Stimulated activated CD8-positive, alpha-beta memory T cell treated with anti-CD3 and anti-CD28 coated beads, Interleukin-4, amount 100 ng/mL, for 4 hours (primary cell): ENCODE measurements at places on chromosomes 6 and 20.

GRCh38 chr6:15763837-15764236, 101.0 kb upstream of the DTNBP1 start:
- no peak for DNase-seq

DNA sequence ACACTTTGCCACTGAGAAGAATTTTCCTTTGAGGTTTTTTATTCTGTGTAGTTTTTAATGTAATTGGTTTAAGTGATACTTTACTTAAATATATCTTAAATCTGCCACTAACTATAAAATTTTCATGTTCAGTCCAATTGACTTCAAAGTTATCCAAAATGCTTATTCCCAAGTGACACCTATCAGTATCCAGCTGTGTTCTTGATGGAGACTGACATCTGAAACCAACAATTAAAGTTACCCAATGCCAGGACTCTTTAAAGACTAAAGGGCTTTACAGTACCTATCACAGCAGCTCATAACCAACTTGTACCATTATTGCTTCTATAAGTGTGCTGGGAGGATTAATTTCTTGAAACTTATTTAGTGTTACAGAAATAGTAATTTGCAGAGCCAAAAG, 13.8 kb upstream of the EYA4 start:
- no peak for DNase-seq

- no peak for DNase-seq
Observed at GRCh38 chr6:56238352-56238751, 9.0 kb downstream of the COL21A1 start.

- no peak for DNase-seq
Observed at GRCh38 chr6:95578106-95578410, 723 bp downstream of the MANEA start.

- DNase-seq = no peak
Observed at GRCh38 chr20:1463971-1464570, 2.6 kb downstream of the NSFL1C start.

GRCh38 chr6:29916741-29917140, 25.6 kb upstream of the HLA-A start:
- DNase-seq = no peak

DNA sequence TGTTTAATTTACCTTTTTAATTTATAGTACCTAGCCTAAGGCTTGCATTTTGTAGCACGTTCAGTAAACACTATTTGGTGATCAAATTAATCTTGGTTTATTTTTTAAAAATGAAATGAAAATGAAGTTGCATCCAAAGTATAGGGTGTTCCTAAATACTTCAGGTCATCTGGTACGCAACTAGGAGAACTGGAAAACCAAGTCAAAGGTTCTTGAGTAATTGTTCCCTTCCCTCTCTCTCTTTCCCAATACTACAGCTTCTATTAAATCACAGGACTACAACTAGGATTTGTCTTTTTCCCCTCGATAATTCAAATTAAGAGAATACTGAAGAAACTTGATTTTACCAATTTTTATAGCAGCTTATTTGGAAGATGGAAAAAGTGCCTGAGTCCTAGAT, 27.9 kb downstream of the CSNK2A1 start:
- DNase-seq = no peak

DNA sequence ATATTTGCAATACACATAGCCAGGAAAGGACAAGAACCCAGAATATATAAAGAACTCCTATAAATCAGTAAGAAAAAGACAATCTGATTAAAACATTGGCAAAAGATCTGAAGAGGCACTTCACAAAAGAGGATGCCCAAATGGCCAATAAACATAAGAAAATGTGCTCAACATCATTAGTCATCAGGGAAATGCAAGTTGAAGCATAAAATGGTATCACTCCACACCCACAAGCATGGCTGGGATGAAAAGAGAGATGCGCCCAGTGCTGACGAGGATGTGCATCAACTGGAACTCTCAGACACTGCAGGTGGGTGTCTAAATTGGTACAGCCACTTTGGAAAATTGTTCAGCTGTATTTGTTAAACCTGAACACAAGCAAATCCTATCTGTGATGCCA, 42.4 kb upstream of the MLN start:
- no peak for DNase-seq

DNA sequence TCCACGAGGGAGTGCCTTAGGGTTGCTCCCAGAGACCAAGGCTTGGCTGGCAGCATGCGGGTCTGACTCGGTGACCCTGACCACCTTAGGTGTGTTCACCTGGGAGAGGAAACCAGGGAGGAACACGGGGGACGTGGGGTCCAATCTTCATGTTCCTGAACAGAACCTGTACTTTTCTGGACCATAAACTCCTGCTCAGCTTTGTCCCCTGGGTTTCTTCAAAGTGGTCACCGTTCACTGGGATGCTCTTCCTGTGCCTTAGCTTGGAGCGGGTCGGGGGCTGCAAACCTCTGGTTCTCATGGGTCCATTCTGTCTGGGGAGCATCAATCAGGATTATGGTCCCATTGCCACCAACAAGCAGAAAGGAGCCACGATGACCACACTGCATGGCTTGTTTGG, 333.5 kb downstream of the QKI start:
- no peak for DNase-seq

GRCh38 chr6:51927450-51927849, 160.0 kb downstream of the PKHD1 start:
- DNase-seq = no peak

DNA sequence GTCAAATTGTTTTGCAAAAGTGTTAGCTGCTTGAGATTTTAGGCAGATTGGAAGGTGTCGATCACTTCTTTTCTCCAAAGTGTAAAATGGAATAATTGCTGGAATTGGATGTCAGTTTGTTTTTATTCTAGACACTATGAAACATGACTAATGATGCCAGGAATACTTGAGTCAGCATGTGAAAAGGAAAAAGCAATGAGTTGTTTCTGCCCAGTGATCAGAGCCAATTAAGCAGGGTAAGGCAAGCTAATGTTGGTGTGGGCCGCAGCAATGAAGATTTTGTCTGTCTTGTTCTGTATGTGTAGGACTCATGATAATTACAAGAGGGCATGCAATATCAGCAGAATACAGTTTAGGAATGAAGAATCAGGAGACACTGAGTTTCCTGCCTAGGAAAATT, 110.3 kb downstream of the CARMIL1 start:
- DNase-seq = no peak

DNA sequence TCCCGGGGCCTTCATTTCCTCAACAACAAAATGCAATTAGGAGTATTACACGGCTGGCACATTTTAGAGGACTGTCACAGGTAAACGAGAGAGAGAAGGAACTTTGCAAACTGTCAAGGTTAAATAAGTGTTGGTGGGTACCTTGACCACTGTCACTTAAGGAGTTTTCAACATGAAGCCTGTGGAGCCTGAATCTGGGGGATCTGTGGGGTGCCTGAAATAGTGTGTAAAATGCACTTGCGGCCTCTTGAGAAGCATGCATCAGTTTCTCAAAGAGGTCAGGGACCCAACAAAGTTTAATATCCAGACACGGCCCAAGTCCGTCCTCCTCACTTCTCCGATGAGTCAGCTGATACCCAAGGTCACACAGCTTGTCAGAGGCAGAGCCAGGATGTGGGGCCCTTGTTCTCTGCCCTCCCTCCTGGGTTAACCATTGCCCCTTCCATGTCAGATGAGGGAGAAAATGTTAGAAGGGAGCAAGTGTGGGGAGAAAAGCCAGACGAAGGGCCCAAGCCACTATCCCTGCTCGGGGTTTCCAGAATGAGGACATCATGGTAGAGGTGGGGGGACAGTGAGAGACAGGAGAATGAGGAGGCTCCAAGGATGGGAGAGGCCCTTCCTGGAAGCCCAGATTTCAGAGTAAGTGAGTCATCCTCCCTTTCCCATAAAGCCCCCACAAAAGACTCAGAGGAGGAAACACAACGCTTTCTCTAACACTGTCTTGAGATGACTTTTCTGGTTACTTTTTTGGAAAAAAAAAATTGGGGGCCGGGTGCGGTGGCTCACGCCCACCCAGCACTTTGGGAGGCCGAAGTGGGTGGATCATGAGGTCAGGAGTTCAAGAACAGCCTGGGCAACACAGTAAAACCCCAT, 42.2 kb downstream of the C6orf132 start:
- DNase-seq = no peak

DNA sequence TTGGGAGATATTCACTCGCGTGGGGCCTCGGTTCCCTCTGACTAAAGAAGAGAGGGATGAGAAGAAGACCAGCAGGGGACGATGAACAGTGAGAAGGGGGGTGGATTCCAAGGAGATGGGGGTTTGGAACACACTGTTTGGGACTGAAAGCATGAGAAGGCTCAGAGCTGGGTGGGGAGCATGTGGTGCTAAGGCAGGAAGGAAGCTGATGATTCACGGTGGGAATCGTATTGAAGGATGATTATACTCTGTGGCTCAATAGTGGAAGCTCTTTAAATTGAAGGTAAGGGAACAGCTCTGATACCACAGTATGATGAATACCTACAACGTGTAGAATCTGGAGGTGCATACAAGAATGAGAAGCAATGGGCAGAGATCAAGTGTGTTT, 117.5 kb upstream of the KCNK16 start:
- no peak for DNase-seq

- no peak for DNase-seq
Observed at GRCh38 chr6:126784161-126784790, 334.2 kb upstream of the RSPO3 start.

DNA sequence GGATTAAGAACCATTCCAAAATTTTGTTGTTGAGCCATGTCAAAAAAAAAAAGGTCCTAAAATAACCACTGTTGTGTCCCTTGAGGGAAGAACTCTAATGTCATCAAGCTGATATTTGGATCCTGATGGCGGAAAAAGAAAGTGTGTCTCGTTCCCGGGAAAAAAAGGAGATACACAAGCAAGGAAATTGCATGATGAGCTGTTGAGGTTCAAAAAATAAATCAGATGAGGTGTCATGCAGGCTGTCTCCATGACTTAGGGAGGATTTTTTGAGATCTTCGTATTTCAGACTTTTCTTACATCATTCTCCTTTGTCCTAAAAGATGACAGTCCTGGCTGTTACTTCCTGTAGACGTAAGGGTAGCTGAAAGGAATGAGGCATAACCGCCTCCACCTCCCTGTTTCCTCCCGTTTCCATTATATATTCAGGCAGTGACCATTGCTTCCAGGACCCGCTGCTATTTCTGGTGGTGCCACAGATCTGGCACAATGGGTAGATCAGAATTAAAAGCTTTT, 117.3 kb upstream of the TNFAIP3 start:
- DNase-seq = no peak

GRCh38 chr6:72649032-72649984, 27.4 kb downstream of the KCNQ5 start:
- no peak for DNase-seq

DNA sequence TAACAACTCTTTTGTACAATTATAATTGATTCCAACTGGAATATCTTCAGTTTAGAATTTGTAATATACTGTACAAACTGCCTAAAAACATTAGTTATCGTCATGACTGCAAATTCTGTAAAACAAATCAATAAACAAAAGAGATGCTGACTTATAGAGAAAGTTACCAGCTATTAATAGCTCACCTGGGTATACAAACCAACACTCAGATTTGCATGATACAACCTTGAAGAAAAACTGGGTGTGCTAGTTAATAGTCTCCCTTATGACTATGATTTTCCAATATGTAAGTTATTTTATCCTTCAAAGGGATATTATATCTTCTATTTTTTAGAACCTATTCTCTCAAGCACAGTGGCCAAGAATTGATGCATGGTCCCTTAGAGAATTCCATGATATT, 698.5 kb downstream of the FRK start:
- DNase-seq = no peak

DNA sequence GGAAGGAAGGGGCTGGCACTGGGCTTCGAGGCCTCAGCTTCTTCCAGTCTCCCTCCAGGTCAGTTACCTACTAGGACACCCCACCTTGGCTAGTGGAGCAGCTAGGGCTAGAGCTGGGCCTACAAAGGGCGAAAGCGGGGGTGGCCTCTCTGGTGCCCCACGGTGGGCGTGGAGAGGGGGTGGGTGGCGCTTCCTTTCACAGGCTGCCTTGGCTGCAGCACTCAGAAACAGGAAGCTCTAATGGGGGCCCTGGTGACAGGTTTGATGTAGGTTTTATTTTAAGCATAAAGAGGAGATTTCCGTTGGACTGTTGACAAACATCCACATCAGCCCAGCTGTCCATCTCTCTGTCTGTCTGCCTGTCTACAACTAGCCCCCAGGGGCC, 13.4 kb downstream of the FAM110A start:
- DNase-seq = peak; percentile 41

DNA sequence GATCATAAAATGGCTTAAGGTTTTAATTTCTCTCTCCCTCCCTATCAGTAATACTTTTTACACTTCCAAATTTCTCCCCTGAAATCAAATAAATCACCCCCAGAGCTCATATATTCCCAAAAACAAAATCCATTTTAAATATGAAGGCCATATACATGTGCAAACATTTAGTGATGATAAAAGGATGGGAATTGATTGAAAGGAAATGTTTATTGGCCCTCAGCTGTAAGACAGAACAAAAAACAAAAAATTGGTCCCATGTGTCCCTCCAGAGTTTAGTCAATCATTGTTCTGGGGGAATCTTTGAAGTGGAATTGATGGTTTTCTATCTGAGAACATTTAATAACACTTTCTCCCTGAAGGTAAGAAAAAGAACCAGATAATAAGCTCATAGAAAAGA, 91.7 kb downstream of the COL12A1 start:
- no peak for DNase-seq

DNA sequence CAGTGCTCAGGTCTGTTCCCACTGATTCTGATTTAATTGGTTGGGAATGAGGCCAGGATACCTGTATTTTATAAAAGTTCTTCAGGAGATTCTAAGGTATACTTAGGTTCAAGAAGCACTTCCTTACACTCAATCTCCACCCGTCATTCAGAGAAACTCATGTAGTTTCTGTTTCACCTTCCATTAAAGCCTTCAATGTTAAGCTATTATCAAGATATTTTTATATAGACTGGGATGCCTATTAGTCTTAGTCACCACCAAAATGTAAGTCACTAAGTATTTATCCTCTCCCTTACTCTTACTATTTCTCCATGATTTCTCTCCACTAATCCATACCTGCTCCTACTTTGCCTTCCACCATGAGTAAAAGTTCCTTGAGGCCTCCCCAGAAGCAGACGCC, 38.1 kb upstream of the GCLC start:
- DNase-seq = no peak

DNA sequence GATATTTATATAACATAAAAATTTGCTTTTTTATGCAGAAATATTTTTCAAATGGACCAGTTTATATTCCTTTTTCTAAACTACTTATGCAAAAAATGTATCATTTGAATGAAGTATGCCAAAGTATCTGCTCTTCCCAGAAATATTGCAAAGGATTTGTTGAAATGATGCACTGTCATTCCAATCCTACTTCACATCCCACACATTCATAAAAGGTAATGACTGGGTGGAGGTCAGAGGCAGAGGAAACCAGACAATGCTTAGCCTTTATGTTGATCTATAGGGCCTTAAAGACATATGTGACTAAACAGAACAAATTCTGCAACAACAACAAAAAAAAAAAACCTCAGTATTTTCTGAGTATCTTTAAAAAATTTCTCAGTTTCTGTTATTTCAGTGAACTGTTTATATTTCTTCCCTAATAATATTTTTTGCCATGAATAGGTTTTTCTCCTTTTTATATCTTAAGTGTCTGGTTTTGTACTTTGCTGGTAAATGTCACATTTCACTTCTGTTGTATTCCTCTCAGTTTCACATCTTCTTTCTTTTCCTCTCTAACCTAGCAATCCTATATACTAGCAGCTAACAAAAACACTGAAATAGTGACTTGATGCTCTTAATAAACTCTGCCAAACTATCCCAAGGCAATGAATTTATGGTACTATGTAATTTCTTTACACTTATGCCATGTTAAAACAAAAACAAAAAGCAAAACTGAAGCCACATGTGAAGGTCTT, 374.1 kb downstream of the BCKDHB start:
- DNase-seq = no peak
